ENCODE measurements at places on chromosomes 6 and 20.

- no peak for DNase-seq
Observed at GRCh38 chr6:157075549-157076450, 247.5 kb downstream of the TMEM242 start.

DNA sequence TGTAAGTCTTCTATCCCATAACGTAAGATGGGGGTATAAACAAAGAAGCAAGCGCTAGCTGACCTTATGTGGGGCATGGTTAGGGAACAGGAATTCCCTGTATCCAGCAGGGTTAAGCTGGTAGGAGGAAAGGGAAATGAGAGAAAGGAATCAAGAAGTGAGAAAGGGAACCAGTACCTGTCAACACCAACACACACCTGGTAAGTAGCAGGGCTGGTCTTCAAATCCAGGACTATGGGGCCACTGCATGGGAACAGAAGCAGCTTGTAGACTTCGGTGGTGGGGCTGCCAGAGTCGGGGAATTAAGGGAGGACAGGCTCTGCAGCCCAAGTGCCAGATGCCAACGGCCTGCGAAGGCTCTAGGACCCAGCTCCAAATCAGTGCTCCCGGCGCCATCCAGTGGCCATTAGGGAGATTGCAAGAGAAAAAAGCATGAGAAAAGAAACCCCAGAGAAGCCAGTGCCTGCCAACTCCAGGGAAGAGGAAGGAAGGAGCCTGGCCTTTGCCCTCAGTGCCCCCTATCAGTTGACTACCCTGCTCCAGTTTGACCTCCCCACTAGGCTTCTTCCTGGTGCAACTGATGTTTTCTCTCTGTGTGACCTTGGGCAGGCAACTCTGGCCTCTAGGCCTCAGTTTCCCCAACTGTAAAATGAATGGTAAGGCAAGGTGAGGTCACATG is 15.8 kb upstream of the RBPJL start:
- peak; percentile 42 for DNase-seq

DNA sequence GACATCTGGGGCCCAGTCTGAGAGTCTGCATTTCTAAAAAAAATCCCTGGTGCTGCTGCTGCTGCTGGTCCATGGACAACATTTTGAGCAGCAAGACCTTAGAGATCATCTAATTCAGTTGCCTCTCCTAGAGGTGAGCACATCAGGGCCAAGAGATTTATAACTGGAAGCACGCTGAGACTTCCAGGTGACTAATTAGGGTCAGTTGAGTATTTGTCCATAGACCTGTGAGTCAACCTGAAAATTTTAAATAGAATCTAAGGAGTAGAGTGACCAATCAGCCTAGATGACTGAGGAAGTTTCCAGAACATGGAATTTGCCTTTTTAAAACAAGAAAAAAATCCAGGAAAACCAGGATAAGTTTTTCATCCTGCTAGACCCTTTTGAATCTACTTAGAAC is 221.4 kb downstream of the PKHD1 start:
- no peak for DNase-seq

DNA sequence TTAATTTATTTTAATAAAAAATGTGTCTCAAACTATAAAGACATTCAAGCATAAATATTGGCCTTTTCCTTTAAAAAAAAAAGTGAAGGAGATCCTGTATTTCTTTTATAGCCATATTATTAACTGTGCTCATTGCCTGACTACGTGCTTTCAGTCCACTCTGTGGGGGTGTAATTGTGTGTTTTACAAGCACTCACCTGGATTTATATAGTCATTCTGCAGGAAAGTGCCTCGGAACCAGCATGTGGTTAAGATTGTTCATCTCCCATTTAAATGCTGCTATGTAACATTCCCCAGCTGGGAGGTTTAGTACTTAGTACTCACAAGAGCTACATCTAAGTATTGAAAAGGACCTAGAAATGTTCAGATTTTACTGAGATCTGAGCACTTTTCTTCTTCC is 47.9 kb upstream of the SLC22A16 start:
- DNase-seq = no peak

GRCh38 chr20:11137688-11138087 is 463.9 kb upstream of the JAG1 start:
- no peak for DNase-seq

GRCh38 chr6:138765896-138766655 is 7.5 kb upstream of the CCDC28A start:
- DNase-seq = peak; percentile 16

GRCh38 chr6:40328986-40329545 is 258.1 kb downstream of the LRFN2 start:
- no peak for DNase-seq

- DNase-seq = peak; percentile 37
Observed at GRCh38 chr6:52286798-52287432, 2.4 kb upstream of the MCM3 start.

GRCh38 chr6:160300076-160300695 is 41.6 kb upstream of the SLC22A2 start:
- DNase-seq = no peak

GRCh38 chr6:157533048-157533871 is 152.3 kb downstream of the ZDHHC14 start:
- no peak for DNase-seq

GRCh38 chr20:49497398-49497669 is 14.9 kb upstream of the KCNB1 start:
- no peak for DNase-seq

GRCh38 chr6:122683989-122684651 is 73.9 kb downstream of the PKIB start:
- no peak for DNase-seq

- DNase-seq = no peak
Observed at GRCh38 chr6:26502626-26503025, 2.5 kb downstream of the BTN1A1 start.

DNA sequence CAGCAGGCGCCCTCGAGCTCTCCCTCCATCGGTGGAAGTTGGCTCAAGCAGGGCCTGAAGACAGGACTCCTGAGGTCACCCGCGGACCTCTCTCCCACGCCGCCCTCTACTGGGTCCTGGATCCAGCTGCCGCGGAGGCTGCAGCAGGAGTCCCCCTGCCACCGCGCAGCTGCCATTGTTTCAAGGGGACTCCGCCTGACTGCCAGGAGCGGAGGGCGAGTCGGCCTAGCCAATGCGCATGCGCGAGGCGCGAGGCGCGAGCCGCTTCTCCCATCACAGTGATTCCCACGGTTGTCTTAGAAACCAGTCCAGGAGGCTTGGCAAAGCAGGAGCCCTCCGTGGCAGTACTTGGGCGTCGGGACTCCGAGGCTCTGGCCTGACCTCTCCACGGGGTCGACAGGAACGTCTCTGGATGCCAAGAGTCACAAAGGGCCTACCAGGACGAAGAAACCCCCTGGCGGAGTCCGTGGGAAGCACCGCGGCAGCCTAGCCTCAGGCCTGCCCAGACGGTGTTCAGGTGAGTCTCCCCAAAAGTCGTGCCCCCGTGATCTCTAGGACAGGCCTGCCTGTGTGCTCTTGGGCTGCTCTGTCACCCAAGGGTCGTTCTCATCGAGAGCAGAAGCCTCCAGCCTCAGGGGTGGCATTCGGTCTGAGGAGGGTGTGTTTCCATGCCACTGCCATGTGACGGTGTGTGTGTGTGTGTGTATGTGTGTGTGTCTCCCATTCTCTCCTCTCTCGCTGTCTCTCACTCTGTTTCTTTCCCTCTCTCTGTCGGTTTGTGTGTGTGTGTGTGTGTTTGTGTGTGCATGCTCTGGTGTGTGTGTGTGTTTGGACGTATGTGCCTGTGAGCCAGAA is 290.6 kb upstream of the ZNF337 start:
- no peak for DNase-seq

DNA sequence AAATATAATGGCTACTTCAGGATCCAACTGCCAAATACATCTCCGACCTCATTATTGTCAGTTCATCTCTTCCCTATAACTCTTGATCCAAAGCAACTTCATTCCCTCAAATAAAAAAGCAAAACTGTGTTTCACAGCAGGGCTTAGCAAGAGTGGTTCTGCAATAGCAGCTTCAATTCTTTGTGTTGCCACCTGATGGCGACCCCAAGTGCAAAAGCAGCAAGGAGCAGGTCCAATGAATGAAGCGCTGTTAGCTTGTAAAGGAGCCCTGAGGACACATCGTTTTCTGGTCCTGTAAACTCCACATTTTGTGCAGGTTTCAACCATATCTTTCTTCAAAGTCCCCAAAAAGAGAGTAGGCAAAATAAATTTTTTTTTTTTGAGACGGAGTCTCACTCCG is 19.6 kb downstream of the RTN4IP1 start:
- no peak for DNase-seq

DNA sequence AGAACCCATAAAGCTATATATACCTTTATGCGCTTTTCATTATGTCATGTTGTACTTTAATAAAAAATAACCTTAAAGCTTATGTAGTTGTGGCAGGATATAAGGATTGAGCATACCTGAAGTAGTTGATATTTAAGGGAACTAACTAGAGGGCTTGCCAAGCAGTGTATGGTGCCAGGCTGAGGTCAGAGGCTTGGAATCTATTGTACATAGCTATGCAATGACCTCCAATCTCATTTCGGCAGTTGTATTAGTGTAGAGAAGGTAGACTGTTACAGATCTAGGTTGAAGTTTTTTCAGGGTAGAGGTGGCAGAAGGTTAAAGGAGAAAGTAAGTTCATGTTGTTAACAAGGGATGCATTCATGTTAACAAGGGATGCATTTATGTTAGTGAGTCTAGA is 397.7 kb upstream of the HS3ST5 start:
- no peak for DNase-seq

- no peak for DNase-seq
Observed at GRCh38 chr20:45798935-45799642, 7.3 kb downstream of the DNTTIP1 start.

- no peak for DNase-seq
Observed at GRCh38 chr6:16163066-16163465, 34.2 kb downstream of the MYLIP start.

- peak; percentile 36 for DNase-seq
Observed at GRCh38 chr20:35515949-35516645, 13.4 kb downstream of the C20orf173 start.

DNA sequence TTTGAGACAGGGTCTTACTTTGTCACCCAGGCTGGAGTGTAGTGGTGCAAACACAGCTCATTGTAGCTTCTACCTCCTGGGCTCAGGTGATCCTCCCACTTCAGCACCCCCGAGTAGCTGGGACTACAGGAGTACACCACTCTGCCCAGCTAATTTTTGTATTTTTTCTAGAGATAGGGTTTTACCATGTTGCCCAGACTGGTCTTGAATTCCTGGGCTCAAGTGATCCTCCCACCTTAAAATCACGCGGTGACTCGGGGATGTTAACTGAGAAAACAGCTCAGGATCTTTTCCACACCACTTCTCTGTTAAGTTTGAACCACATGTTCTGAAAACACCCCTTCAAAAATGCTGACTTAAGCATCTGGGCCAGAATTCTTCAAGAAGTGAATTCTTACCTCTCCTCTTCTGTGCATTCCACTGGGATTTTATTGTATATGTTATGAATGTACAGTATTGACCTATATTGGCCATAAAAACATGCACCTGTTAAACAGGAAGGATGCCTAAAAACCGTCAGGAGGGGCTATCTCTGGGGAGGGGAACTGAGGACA is 72.4 kb downstream of the SYTL3 start:
- DNase-seq = no peak

DNA sequence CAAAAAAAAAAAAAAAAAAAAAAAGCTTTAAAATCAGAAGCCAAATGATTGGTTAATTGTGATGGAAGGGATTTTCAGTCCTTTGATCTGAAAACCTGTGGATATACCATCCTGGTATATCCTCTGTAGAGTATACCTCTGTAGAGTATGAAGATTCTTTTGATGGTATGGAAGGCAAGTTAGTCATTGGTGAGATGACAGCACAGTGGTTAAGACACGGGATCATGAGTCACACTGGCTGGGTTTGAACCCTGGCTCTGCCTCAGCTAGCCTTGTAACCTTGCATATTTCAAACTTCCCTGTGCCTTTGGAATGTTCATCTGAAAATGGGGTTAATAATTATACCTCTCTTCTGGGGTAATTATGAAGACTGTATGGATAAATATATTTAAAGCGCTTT is 179.3 kb downstream of the CARMIL1 start:
- no peak for DNase-seq

GRCh38 chr20:54929191-54929590 is 453.8 kb downstream of the DOK5 start:
- no peak for DNase-seq
